Activated CD4-positive, alpha-beta T cell treated with anti-CD3 and anti-CD28 coated beads, Interleukin-2, amount 10 ng/mL, durations not matched to agents 7 days and 5 days (primary cell): ENCODE measurements at places on chromosomes 13 and 19.
A peak's percentile ranks its signal among the peaks of the same experiment; 100 is the strongest.

DNA sequence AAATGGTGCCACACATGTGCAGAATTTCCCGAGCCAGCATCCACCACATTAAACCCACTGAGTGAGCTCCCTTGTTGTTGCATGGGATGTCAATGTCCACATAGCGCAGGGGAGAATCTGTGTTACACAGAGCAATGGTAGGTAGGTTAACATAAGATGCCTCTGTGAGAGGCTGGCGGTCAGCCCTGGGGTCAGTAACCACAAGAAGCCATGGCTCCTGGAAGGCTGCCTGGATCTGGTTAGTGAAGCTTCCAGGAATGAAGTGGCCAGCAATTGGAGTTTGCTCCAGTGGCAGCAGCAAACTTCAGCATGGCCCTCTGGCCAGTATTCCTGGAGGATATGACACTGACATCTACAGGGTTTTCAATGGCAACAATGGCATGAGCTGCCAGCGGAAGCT, 37.0 kb upstream of the PCDH9 start:
- no peak for DNase-seq

- no peak for DNase-seq
Measured at GRCh38 chr19:14021474-14021873, 6.5 kb upstream of the RLN3 start.

DNA sequence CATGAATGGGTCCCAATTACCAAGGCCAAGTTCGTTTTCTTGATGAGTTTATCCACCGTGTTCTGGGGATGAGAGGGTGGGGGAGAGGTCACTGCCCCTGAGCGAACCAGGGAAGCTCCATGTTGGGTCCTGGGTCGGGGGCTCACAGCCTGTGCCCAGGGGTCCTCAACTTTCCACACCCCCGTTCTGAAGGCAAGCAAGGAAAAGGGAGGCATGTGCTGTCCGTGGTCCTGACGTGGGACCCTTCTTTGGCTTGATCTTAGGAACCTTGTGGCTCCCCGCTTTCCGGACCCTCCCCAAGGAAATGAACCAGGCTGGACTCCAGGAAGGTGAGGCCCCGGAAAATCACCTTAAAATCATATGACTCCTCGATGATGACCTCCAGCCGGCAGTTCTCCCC, 18.2 kb upstream of the MEIS3 start:
- no peak for DNase-seq

- DNase-seq, result no peak
Measured at GRCh38 chr19:35162471-35163326, 8.2 kb downstream of the FXYD5 start.

DNA sequence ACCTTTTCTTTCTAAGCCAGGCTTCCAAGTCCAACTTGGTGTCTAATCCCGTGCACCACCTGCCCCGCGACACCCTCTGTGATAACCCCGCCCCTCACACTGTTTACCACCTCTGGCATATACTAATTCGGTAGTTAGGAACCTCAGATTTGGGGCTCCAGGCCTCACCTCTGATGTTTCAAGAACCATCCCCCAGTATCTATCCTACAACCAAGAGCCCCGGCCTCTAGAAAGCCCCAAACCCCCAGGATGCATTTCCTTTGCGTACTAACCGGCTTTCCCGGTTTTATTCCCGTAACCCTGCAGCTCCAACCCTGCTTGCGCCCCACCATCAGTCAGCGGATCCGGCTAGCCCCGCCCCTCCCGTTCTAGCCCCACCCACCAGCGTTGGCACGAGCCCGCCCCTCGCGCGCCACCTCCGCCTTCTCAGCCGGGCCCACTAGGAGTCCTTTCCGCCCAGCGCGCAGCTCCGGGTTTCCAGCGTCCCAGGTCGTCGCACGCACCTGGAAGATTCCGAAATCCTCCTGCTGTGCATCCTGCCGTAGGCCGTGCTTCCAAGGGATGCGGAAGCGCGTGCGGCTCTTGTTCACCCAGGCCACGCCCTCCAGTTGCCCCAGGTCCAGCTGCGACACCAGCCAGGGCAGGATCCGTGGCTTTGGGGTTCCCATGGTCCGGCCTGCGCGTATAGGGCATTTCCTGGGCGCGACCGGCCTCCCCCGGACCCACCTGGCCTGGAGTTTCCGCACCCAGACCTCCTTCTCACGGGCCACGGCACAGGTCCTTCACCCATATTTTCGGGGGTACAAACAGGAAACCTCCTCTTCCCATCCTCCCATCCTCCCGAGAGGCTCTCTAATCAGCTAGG, 1.3 kb downstream of the IRF3 start:
- DNase-seq, result peak; percentile 92
